ENCODE measurements at places on chromosomes 7 and 10.

- DNase-seq: no peak
Measured at GRCh38 chr7:95910341-95910740, 138.0 kb downstream of the DYNC1I1 start.

DNA sequence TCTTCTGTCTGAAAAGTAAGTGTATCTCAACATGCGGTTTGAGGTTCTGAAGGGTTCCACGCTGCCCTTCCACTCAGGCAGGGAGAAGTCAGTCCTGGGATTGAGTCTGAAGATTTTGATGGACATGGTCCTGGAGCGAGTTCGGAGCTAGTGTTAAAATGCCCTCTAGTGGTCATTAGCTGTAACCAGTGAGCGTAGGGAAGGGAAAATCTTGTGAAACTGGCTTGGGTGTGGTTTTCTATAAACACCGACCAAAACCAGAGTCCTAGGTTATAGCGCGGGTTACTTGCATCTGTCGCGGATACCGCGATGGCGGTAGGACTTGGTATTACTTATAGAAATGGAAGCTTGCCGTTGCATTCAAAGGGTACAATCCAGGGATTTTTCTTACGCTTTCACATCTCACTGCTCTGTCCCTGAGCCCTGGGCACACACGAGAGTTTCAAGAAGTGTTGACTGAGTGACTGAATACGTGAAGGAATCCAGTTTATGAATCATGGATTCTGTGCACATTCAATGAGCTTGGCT is 348.2 kb upstream of the C7orf33 start:
- DNase-seq: no peak

DNA sequence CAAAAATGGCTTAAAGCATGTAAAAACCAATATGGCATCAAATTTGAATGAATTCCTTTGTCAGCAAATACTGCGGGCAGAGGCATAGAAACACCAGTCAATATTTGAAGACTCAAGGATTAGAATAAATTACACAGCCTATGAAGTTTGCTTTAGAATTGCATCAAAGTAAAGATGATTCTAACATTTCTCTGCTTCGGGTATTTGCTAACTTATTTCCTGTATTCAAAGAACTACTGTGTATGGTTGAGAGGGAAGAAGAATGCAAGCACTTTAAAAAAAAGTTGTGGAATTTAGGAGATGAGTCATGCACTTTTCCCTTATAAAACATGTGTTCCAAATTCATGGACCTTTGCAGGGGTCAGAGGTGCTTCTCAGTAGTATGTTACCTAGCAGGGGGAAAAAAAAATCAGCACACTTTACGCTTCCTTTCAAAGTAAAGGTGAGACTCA is 90.1 kb downstream of the PIP4K2A start:
- DNase-seq: peak; percentile 76

GRCh38 chr7:27051451-27051850 is 44.3 kb downstream of the HOXA1 start:
- DNase-seq: no peak

DNA sequence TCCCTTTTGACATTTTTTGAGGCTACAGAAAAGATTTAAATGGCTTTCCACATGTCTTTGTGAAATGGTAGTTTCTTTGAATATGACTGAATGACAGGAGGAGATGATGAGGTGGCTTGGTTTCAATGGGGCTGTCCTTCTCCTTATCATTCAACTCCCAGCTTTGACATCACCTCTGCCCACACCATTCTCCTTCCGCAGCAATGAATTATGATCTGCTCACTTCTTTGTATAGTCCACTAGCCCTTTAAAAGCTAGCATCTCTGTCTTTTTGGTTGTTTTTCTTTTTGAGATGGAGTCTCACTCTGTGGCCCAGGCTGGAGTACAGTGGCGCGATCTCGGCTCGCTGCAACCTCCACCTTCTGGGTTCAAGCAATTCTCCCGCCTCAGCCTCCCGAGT is 31.7 kb downstream of the DCLRE1A start:
- DNase-seq: no peak

DNA sequence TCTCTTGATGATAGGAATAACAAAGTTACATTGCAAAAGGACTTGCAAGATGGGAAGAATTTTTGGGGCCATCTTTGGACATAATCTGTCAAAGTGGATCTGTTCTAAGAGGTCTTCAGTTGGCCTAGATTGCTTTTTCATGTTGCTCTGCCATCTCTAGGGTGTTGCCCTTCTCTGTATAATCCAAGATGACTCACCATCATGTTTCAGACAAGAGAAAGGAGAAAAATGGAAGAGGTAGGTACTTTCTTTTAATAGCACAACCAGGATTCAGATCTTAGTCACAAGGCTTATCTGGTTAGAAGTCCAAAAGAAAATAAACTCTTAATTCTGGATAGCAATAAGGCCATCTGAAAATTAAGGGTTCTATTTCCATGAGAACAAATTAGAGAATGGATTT is 38.7 kb upstream of the FOXP2 start:
- DNase-seq: peak; percentile 8

DNA sequence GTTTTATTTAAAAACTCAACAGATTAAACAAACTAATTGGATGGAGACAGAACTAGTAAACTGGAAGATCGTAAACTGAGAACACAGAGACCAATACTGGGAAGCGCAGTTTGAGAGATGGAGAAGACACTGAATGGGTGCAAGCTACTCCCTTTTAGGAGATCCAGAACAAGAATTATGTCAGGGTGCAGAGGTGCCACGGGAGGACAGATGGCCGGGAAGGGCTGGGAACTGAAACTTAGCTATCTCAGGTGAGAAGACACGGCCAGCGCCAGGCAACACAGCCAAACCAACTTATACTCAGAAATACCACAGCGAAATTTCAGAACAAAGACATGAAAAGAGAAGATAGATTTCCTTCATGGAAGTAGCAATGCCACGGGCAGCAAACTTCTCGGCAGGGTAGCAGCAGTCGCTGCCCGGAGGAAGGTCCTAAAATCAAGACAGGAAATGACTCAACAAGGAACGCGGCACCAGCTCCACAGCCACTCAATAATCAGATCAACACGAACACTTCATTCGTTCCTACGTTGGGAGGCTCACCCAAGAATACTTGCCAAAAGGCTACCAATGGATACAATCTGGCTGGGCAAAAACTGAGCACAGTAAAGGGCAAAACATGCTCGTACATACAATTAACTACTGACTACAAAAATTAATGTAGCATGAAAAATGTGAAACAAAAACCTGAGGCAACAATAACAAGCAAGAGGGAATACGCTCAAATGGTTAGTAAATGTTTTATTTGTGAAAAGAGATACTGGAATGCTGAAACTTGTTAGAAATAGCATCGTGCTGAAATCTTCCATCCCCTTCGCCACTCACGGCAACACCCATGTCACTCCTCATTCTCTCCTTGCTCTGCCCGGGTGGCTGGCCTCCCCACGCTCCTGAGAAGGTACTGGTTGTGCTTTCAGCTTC is 2.2 kb upstream of the LRRC27 start:
- DNase-seq: no peak

DNA sequence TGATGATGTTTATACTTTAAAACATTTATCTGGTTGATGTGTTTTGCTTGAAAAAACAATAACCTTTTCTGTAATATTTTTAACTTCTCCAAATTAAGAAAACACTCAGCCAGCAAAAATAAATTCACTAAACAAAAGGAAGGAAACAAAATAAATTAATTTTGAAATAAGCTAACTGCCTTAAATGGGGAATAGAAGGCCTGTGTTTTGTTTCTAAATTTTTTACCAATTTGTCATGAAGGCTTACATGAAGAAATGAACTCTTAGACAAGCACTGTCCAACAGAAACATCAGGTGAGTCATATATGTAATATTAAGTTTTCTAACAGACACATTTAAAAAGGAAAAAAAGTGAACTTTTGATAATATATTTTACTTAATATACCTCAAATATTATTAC is 68.5 kb downstream of the LRRN3 start:
- peak; percentile 34 for DNase-seq

DNA sequence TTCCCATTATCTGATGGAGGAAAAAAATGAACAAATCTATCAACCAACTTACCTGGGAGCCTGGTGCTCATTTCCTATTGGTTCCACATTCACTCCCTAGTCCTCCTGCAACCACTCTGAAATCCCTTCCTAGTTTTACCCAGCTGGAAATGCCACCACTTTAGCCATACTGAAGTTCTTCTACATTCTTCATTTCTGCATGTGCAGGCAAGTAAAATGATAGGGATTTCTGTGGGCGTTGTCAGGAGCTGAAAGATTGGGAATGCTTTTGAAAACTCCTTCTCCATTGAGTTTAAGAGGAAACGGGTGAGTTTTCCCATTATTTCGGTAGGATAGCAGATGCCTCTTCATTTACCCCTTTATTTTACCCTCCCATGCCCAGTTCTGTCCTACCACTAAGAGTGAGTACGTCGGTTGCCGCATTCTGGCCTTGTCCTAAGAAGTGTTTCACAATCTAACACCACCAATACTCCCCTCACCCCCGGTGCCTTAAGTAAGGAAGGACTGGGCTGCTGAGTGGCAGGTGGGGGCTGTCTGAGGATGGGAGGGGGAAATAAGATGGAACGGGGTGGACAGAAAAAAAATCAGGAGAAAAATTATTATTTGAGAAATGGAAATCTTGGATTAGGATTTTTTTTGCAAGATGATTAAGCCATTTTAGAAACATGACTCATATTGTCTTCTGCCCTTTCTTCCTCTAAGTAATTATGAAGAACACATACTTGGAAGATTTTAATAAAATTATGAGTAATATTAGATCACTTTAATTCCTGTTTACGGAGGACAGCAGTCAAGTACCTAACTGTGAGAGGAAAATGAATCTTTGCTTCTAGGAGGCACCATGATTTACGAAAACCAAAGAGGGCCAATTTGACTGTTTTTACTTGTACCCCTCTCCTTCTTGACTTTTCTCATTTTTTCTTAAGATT is 13.2 kb upstream of the TAS2R60 start:
- no peak for DNase-seq

DNA sequence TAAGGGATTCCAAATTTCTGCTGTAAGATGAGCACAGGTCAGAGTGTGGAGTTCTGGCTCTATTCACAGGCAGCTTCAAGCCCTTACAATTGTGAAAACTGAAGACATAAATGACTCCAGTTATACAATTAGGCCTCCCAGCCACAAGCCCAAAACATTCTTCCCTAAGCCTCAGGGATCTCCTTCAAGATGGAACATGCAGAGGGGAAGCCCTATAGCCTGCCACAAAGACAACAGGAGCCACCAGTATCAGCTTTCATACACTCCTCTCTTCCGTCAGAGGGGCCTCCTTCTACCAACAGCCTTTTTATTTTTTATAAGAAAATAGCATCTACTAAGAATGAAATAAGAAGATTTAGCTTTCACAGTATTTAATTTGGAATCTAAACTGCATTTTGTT is 46.5 kb downstream of the DLD start:
- DNase-seq: no peak

- no peak for DNase-seq
Measured at GRCh38 chr10:107126512-107127065, 37.9 kb downstream of the SORCS1 start.

DNA sequence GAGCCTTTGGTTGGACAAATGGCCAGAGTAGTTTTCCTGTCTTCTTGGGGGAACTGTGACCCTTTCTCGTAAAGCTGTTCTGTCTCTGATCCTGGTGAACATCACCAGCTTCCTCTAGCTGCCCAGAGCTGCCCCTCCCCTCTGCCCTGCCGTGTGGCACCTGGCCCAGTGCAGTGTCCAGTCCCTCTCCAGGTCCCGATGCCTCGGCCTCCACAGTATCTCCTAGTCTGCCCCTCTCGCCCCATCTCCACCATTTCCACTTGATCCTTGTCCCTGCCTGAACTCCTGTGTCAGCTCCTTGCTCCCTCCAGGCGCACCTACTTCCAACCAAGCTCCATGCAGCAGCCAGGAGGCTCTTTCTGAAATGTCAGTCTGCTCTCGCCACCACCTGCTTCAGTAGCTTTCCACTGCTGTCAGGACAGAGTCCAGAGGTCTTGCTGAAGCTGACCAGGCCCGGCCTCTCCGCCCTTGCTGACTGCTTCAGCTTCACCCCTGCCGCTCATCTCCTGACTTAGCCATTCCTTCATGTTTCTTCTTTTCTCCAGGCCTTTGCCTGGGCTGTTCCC is 133.6 kb downstream of the GRK5 start:
- no peak for DNase-seq

DNA sequence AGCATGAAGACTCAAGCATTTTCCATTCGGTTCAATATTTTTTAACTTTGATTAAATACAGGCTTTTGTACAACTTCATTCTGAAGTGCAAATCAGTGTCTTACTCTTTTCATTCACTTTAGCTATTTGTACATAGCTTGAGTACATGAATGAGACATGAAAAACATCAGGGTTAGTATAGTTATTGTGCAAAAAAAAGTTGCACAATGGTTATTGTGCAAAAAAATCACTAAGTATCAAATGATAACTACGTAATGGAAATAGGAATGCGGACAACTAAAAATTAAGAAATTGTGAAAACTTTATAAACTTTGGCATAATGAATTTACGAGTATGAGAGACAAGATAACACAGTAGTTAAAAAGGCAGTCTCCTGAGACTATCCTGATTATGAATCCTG is 442.9 kb downstream of the ARL4A start:
- DNase-seq: no peak

GRCh38 chr7:15418264-15418663 is 143.6 kb downstream of the AGMO start:
- DNase-seq: no peak

- no peak for DNase-seq
Measured at GRCh38 chr10:29950391-29950790, 109.0 kb downstream of the JCAD start.

DNA sequence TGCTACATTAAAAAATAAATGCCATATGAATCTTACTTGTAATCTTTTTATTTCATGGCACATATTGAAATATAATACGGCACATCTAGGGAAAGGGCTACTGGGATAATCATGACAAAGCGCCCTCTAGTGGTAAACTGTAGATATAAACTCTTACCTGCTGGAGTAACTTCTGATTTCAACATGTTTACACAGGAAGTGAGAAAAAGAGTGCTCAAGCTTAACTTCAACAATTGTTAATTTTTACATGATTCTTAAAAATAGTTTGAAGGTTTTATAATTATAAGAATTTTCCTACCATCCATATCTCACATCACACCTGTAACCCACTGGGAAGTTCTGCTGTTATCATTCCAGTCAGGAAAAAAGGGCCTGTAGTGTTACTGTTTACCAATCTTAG is 2.0 kb upstream of the HEPACAM2 start:
- peak; percentile 39 for DNase-seq

- DNase-seq: no peak
Measured at GRCh38 chr7:79749856-79750255, 296.4 kb upstream of the MAGI2 start.

GRCh38 chr7:44963364-44964290 is 15.2 kb downstream of the MYO1G start:
- DNase-seq: no peak

DNA sequence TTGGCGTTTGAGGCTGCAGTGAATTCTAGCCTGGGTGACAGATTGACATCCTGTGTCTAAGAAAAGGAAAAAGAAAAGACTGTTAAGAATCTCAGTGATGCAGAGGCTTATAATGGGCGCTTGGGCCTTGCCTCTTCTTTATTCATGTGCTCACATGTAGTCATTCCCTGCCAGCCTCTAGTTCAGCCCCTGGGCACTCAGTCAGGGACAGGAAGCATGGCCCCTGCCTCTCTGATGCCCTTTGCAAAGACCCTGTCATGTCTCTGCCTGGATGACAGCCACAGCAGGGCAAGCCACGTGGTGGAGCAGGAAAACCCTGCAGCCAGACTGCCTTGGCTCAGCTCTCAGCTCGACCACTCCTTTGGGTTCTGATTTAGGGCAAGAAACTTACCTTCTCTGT is 368.9 kb downstream of the RPS24 start:
- no peak for DNase-seq

- no peak for DNase-seq
Measured at GRCh38 chr10:16195178-16195769, 241.5 kb upstream of the PTER start.

- no peak for DNase-seq
Measured at GRCh38 chr7:98470485-98471240, 69.8 kb upstream of the BAIAP2L1 start.
